ENCODE measurements at places on chromosomes 12 and 14.

DNA sequence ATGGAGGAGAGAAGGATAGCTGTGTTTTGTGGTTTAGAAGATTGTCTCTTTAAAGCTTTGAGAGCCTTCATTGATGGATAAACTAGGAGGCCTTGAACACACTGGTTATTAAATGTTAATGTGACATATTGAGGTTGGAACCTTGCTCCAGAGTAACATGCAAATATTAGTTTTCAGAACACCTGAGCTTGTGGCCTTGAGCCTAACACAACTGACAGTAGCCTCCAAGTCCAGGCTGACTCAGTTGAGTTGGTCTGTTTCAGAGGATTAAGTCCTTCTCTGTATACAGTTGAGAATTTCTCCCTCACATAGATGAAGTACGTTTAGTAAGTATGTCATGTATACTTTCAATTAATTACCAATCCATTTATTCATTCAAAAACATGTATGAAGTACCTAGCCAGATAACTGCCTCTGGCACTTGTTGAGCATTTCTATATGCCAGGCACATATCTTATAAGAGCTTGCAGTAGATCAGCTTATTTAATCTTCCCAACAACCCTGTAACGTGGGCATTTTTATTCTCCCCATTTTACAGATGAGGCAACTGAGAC, 63.5 kb downstream of the ELK3 start:
- no peak for DNase-seq

DNA sequence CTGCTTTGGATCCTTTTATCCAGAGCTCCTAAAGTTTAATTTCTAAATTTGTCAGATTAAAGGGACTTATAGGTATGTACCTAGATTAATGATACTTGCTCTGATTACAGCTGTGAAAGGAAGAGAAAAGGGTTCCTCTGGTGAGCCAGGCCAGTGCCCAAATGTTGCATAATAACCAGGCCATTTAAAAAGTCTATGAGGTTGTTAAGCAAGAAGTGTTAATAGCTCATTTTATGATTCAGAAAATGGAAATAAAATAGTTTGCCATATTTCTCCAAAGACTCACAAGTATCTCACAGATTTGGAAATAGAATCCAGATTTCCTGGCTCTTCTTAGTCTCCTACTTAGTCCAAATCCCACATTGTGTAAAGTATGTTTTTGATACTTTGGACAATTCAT, 67.6 kb downstream of the SLC38A6 start:
- no peak for DNase-seq

- no peak for DNase-seq
Observed at GRCh38 chr14:74140374-74140850, 55.7 kb downstream of the LIN52 start.

DNA sequence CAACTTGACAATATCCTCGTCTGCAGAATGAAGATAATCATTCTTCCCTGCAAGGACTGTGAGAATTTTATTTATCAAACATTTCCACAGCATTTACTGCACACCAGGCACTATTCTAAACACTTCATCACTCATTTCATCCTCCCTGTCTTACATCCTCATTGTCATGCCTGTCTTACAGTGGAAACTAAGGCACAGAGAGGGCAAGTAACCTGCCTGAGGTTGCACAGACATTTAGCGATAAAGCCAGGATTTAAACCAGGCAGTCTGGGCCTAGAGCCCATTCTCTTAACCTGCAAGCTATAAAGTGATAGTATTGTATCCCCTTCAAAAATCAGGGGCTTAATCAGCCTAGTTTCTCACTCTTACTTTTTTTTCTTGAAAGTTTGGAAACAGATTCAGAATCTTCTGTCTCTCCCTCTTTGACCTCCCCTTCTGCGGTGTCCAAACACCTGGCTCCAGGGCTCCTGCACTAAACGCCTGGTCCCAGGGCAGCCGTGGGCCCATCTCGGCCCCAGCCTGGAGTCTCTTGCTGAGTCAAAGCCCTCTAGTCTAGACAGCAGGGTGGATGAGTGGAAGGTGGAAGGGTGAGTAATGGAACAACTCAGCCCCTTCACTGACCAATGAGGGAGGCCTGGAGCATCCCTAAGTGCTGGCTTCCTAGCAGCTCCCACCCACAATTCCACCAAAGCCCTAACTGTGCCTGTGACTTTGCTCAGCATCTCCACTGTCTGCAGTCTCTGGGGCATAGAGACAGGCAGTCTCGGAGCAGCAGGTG, 12.5 kb downstream of the ISM2 start:
- no peak for DNase-seq

- DNase-seq, result peak; percentile 16
Observed at GRCh38 chr14:94355191-94355794, 32.2 kb upstream of the SERPINA6 start.

DNA sequence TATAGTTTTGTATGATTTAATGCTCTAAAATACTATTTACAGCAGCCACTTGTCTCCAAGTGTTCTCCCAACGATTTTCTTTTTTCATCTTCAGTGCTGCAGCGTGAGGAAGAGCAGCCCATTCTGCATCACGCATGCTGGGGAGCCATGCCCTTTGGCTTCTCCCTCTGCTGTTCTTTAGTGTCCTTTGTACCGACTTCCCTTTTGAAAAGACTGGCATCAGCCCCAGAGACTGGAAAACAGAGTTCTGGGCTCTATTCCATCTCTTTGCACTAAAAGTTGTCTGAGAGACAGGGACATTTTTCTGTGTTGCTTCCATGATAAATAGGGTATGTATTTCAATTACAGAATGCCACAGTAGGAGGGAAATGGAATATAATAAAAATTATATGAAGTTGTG, 105.1 kb downstream of the RERG start:
- DNase-seq, result no peak

DNA sequence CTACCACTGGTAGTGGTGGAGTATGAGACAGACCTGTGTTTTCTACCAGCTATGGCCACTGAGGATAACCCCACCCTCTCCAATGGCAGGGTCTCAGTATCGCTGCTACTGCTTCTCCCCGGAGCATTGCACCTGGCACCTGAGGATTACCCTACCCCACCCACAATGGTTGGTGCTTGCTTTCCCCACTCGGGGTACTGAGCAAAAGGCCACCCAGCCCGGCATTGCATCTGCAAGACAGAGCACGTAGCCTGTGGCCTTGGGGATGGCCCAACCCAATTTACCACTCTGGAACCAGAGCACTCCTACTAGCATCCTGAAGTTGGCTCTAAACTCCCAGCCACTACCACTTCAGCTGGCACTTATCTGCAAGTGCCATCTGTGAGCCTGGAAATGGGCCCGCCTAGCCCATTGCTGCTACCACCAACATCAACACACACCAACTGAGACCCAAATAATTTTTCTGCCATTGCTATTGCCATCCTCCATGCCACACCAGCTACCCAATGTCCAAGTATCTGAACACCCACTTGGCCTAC, 145.7 kb downstream of the CNTN1 start:
- no peak for DNase-seq

- DNase-seq, result no peak
Observed at GRCh38 chr14:34423445-34423844, 38.6 kb downstream of the SPTSSA start.

DNA sequence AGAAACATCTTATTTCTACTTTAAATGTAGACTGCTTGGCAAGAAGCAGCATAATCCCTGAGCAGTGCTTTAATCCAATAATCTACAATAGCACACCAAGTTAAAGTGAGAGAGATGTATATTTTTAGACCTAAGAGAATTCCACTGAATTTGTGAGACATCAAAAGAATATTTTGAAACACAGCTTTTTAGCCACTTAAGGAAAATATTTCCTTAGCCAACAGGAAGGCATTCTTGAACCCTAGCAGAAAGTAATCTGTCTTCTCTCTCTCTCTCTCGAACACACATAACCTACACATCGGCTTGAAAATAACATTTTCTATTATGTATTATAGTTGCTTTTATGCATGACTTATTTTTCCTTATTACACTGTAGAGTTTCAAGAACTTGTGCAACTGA, 34.0 kb downstream of the KITLG start:
- DNase-seq, result no peak

DNA sequence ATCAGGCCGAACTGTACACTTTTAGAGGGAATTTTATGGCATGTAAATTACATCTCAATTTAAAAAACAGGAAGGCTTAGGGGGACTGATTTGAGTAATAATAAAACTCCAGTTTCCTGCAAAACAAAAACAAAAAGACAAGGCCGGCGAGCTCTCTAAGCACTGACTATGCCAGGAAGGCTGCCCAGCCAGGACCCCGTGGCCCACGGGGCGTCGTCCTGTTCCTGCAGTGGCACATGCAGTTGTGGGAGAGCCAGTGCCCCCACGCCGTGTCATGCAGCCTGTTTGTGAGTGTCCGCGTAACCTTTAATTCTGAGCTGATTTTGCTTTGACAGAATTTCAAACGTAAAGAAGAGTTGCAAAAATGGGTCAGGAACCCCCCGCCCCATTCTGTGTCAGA, 10.5 kb downstream of the XRCC3 start:
- DNase-seq, result no peak

GRCh38 chr14:39060818-39061437, 42.1 kb downstream of the SEC23A start:
- DNase-seq, result no peak

DNA sequence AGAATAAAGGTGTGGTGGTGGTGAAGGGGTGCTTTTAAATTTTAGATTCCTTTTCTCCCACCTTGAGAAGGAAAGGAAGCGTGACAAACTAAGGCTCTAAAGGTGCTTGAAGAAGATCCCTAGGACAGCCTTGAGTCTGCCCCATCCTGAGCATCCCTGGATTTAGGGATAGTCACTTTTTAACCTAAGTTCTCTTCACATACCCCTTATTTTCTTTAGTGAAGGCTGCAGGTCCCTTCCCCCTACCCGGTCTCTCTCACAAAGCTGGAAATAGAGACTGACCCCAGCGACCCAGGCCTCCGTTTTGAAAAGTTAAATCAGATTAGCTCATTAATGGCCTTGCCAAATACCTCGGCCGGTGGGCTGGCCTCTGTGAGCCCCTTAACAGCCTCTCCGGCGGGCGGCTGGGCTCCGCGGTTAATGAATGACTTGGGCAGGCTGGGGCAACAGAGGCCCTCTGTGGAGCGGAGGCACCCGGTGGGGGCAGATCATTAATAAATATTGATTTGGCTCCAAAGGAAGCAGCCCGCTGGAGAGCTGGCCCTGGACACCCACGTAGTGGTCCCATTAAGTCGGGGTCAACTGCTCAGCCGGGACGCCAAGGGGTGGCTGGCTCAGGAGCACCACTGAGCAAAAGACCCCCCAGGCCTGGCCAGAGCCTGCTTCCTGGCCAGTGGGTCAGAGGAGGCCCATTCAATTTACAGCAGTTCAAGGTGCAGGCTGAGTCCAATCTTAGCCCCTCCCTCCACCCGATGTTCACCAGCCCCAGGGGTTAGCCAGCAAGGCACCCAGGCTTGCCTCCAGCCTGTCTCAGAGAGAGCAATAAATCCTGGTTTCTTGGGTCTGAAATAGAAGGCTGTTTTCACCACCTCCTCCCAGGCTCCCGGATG, 31.8 kb downstream of the PAH start:
- DNase-seq, result no peak

DNA sequence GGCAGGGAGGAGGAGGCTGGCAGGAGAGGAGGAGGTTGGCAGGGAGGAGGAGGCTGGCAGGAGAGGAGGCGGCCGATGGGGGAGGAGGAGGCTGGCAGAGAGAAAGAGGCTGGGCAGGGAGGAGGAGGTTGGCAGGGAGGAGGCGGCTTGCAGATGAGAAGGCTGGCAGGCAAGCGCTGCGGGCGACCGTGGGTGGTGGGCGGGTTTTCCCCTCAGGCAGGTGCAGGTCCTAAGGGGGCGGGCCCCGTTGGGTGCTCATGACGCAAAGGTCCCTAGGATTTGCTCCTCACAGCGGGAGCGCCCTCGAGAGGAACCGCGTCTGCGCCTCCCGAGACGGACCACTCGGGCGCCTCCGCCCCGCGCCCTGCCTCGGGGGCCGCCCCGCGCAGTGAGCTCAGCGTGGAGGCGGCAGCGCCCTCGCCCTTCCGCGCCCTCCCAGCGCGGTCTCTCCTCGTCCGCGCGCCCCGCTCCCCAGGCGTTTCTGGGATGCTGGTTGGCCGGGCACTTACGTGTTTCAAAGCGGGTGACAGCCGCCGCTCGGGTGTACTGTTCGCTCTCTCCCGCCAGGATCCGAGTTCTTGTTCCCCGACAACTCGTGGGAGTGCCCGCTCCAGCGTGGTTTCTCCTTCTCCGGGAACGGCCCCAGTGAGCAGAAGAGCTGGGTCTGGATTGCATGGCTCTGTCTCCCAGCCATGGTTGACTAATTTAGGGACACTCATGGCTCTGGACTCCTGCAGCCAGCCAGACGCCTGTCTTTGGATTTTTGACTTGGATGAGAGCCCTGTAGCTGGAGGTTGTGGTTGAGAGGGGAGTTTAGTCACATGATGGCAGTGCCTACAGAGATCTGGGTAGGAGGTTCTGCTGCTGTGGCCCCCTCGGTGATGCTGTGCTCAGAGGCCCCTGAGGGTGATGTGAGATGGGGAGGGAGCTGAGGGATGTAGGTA, 64.1 kb upstream of the PPP4R3A start:
- DNase-seq, result peak; percentile 85

GRCh38 chr14:32377046-32377646, 48.0 kb downstream of the AKAP6 start:
- DNase-seq, result no peak

- DNase-seq, result no peak
Observed at GRCh38 chr12:31641509-31642090, 17.9 kb upstream of the ETFBKMT start.
